ENCODE measurements at places on chromosomes 6 and 20. TPM values are rescaled to one million over a fixed set of nuclear protein-coding genes. Genes with fewer than 3 reads are reported as not detected.

Gene PACRG
- total RNA-seq, result not detected

Gene TBC1D32
- 11.2 TPM for total RNA-seq

Gene RIMS1
- total RNA-seq, result not detected

Gene SLC22A7
- not detected for total RNA-seq

DNA sequence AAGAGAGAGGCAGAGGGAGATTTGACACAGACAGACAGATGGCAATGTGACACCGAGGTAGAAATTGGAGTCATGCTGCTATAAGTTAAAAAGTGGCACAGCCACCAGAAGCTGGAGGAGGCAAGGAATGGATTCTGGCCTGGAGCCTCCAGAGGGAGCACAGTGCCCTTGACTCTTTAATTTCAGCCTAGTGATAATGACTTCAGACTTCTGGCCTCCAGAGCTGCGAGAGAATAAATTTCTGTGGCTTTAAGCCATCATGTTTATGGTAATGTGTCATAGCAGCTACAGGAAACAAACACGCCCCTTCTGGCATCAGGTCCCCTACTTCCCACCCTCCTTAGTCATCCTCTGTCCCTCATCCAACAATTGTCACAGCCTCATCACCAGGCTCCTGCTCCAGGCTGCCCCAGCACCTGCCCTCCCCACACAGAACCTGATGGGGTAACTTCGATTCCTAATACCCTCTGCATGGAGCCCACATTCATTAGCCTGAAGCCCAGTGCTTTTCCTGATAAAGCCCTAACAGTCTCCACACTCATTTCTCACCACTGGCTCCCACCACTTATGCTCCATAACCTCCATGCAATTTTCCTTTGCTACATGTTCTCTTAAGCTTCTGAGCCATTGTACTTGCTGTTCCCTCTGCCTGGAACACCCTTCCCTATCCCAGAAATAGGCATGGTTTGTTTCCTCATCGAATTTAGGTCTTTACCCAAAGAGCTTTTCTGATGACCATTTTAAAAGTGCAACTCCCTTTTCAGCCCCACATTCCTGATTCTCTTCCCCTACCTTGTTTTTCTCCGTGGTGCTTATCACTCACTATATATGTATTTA lies 69.7 kb upstream of the TOX2 start:
- peaks cover 17% of the 10 kb centered on the region for H3K4me1 ChIP-seq
- no peak overlapping the region for H3K4me3 ChIP-seq
- no peaks in the 10 kb centered on the region for H3K27me3 ChIP-seq
- DNase-seq, result no peak
- no peak overlapping the region for H3K27ac ChIP-seq

GRCh38 chr6:91167846-91168245 lies 581.0 kb upstream of the MAP3K7 start:
- no peak overlapping the region for H3K27ac ChIP-seq
- H3K4me1 ChIP-seq, result no peaks in the 10 kb centered on the region
- no peak overlapping the region for H3K4me3 ChIP-seq
- H3K36me3 ChIP-seq, result no peaks in the 10 kb centered on the region
- DNase-seq, result no peak
- H3K27me3 ChIP-seq, result no peaks in the 10 kb centered on the region

- H3K4me3 ChIP-seq, result no peak overlapping the region
- H3K4me1 ChIP-seq, result peaks cover 12% of the 10 kb centered on the region
- DNase-seq, result no peak
- H3K27ac ChIP-seq, result no peak overlapping the region
Observed at GRCh38 chr6:151293688-151294016, 53.9 kb downstream of the AKAP12 start.

- no peaks in the 10 kb centered on the region for H3K36me3 ChIP-seq
- no peak overlapping the region for H3K27ac ChIP-seq
- DNase-seq, result no peak
- no peaks in the 10 kb centered on the region for H3K27me3 ChIP-seq
- no peak overlapping the region for H3K4me3 ChIP-seq
- peaks cover 9% of the 10 kb centered on the region for H3K4me1 ChIP-seq
Observed at GRCh38 chr6:26059941-26060340, 27.3 kb upstream of the HFE start.

- DNase-seq, result no peak
- H3K4me3 ChIP-seq, result no peak overlapping the region
- no peaks in the 10 kb centered on the region for H3K36me3 ChIP-seq
- no peaks in the 10 kb centered on the region for H3K4me1 ChIP-seq
- H3K27ac ChIP-seq, result no peak overlapping the region
Observed at GRCh38 chr20:19695081-19695480, 63.0 kb upstream of the RIN2 start.

DNA sequence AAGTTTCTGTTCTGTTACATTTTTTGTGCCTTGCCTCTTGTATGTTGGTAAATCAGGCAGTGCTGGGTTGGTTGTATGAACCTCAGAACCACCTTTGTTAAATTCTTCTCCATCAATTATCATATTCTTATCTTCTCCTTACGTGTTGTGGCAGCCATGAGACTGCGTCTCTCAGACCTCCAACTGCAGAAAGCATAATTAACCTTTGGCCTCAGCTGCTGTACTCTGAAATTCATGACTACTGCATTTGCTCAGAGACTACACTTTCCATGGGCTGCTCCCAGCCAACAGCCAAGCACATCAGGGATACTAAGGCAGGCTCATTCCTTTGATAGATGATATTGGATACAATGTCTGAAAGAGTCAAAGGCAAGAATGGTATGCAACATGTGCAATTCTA lies 15.1 kb upstream of the SNX3 start:
- H3K4me3 ChIP-seq, result no peak overlapping the region
- no peak for DNase-seq
- no peaks in the 10 kb centered on the region for H3K36me3 ChIP-seq
- H3K27me3 ChIP-seq, result no peaks in the 10 kb centered on the region
- H3K27ac ChIP-seq, result no peak overlapping the region

DNA sequence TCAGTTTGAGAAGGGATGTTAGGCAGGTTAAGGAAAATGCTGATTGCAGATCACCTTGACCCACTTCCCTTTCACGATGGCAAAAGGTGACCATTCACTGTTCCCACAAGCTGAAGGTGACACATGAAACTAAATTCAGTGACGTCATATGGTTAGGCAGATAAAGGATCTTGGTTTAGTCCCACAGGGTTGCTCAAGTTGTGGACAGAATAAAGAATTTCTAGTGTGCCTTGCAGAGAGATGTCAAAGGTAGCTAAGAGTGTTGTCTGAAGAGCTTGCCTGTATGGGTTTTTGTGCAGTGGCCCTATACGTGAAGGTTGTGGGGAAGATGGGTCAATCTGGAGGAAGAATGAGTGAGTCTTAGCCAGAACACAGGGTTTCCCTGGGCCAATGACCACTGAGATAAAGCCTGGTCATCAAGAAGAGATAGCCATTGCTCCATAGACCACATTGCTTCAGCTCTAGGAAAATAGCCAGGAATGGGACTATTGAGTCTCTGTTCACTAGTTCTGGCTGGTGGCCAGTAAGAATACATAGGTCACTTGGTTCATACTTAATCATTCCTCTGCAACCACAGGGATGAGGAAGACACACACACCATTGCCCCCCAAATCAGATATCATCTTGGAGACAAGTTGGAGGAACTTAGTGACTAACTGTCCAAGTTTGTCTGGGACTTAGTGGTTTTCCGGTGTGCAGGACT lies 148.5 kb upstream of the ATXN1 start:
- no peaks in the 10 kb centered on the region for H3K4me1 ChIP-seq
- no peaks in the 10 kb centered on the region for H3K27me3 ChIP-seq
- no peaks in the 10 kb centered on the region for H3K36me3 ChIP-seq
- no peak overlapping the region for H3K4me3 ChIP-seq
- no peak for DNase-seq
- no peak overlapping the region for H3K27ac ChIP-seq

DNA sequence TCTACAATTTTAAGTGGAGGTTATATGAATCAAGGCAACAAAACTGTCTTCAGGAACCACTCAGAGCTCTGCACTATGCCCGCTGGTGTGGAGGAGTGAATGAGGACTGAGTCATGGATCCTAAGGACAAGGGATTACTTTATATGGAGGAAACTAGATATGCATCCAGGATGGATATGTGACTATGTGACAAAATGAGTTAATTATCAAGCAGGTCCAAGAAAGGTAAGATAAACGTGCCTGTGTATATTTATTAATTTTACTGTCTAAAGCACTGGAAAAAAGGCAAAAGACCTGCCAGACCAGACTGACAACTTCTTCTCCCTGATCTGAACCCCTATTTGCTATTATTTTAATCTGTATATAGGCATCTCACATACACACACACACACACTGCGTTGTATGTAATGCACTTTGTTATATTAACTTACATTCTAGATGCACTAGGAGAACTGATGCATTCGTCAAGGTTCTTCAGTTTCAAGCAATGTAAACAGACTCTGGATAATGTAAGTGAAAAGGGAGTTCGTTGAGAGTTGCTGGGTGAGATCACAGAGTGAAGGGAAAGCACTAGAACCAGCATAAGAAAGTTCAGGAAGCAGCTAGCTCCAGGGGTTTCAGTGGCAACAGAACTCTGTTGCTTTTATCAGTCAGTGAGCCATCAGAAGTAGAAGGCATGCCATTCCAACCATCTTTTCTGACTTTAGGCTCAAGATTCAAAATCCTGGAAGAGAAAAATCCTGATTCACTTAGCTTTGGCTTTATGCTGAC lies 26.4 kb upstream of the ADGRG6 start:
- no peak overlapping the region for H3K4me3 ChIP-seq
- no peaks in the 10 kb centered on the region for H3K36me3 ChIP-seq
- H3K27me3 ChIP-seq, result no peaks in the 10 kb centered on the region
- no peak for DNase-seq
- no peaks in the 10 kb centered on the region for H3K4me1 ChIP-seq
- H3K27ac ChIP-seq, result no peak overlapping the region

DNA sequence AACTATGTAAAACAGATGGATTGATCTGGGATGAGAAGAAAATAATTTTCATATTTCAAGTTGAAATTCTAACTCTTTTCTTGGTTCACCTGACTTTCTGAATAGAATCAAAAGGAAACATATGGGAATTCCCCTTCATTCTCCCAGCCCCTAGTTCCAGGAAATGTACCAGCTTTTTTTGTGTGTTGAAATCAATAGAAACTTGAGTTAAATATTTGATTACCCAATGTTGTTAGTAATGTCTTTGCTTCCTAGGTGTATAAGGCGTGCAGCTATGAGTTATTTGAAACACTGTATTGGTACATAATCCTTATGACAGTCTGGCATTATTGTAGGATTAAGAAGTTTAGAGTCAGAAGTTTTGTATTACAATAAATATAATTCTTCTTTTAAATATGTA lies 21.5 kb downstream of the VNN2 start:
- H3K27ac ChIP-seq, result no peak overlapping the region
- DNase-seq, result no peak
- H3K4me1 ChIP-seq, result no peaks in the 10 kb centered on the region
- H3K27me3 ChIP-seq, result no peaks in the 10 kb centered on the region
- H3K4me3 ChIP-seq, result no peak overlapping the region

Data from CD4-positive, alpha-beta memory T cell (primary cell).